ENCODE measurements at places on chromosomes 12 and 14.

DNA sequence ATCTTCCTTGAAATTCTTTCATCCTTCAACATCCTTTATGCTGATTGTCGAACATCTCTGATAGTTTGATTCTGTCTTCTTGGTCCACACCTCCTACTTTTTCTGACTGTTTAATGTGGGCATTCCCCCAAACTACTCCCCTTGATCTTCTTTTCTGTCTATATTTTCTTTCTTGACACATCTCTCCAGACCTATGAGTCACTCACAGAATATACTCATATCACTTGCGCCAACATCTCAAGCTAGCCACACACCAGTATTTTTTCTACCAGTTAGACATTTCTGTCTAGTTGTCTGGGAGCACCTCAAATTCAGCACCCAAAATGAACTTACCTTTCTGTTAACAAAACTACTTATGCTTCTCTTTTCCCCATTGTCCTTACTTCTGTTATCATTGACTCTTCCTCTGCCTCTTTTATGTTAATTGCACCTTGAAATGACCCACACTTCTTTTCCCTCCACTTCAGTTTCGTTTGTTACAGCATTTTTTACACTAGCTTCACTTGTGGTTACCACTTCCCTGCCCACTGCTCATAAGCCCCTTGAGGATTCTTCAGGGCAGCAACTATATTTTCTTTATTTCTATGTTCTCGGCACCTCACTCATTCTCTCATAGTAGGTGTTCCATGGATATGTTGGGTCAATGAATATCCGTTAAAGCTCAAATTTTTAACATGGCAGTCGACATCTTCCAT lies 33.5 kb downstream of the TSHR start:
- peak; percentile 54 for DNase-seq

- no peak for DNase-seq
These were observed 23.4 kb upstream of the BMP4 start for GRCh38 chr14:53979747-53980642.

- no peak for DNase-seq
These were observed 64.8 kb downstream of the WSCD2 start for GRCh38 chr12:108193917-108194316.

- DNase-seq = no peak
These were observed 976.2 kb upstream of the LRFN5 start for GRCh38 chr14:40630471-40630870.

GRCh38 chr12:85568395-85569103 lies 267.7 kb downstream of the RASSF9 start:
- no peak for DNase-seq

DNA sequence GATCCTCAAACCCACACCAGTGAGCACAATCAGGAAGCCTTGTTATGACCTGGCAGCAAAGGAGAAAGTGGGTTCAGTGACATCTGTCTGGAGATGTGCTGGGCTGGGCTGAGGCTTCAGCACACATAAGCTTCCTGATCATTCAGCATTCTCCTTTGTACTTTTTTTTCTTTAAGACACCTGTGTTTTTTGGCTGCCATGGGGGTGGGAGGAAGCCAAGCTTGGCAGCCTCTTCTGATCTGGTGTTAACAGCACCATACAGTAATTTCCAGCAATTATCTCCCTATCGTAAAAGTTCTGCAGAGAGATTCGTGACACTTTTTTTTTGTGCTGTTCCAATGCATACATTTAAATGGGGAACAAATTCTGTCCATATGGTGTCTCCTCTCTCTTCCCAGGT lies 38.9 kb upstream of the RASSF3 start:
- no peak for DNase-seq

DNA sequence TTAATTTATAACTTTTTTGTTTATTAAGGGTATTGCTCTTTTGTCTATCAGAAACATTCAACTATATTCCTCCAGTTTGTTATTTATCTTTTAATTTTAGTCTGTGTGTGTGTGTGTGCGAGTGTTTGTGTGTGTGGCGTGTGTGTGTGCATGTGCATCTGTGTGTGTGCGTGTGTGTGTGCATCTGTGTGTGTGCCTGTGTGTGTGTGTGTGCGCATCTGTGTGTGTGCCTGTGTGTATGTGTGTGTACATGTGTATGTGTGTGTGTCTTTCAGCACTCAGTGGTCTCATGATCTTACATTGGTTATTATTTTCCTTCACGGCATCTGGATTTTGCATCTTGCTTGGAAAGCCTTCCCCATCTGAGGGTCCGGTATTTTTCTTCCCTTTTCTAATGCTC lies 281.1 kb upstream of the RTL1 start:
- DNase-seq = no peak

DNA sequence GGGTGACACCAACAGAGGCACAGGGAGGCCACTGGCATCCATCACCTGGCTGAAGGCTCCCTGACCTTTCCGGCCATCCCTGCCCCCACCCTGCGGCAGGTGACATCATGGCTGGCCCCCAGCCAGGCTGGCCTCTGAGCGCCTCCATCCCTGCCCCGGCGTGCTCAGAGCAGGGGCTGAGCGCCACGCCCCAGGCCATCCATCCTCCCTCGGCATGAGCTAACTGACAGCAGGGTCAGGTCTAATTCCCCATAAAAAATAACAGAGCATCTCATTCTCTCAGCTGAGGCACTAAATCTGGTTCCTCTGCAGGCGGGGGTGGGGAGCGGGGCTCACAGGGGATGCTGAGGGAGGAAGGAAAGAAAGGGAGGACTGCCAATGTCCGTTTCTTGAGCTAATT lies 50.7 kb downstream of the PRIMA1 start:
- no peak for DNase-seq

DNA sequence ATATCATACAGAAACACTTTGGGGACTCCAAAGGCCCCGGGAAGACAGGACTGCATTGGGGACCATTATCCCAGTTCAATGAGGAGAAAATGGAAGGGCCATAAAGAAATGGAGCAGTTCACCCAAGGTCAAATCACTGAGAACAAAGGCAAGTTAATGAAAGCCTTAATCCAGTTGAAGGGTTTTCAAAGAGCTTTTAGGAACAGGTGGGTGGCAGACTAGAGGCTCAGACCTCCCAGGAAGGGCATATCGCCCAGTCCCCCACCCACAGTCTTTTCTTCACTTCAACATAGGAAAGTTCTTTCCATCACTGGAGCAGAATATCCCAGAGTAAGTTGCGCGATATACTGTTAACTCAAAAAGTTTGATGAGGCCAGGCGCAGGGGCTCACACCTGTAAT lies 136.1 kb upstream of the CCND2 start:
- no peak for DNase-seq
